Subcutaneous preadipocyte (primary cell): ENCODE measurements at places on chromosomes 1 and 21. TPM values are rescaled to one million over a fixed set of nuclear protein-coding genes. Genes with fewer than 3 reads are reported as not detected.

The LCE2A gene
- not detected in 2 replicates for total RNA-seq

The PPP2R5A gene
- total RNA-seq: 25.4 and 28.9 TPM in 2 replicates

The PDZK1 gene
- 0.39 TPM in 1 of 2 replicates, not detected in the other for total RNA-seq

The MAP3K21 gene
- total RNA-seq: 1.1 and 3.7 TPM in 2 replicates

The CELF3 gene
- not detected in 2 replicates for total RNA-seq

The SPATA45 gene
- total RNA-seq: not detected in 2 replicates

The ADAMTS1 gene
- total RNA-seq: 96.3 and 97.4 TPM in 2 replicates

The MMEL1 gene
- not detected in 2 replicates for total RNA-seq

The E2F2 gene
- total RNA-seq: 2.2 and 3.1 TPM in 2 replicates

The SAMSN1 gene
- not detected in 2 replicates for total RNA-seq

The F11R gene
- under 0.01 and 0.20 TPM in 2 replicates for total RNA-seq

The PLA2G2D gene
- total RNA-seq: not detected in 2 replicates

The UTS2 gene
- under 0.01 TPM in 1 of 2 replicates, not detected in the other for total RNA-seq

The OTUD3 gene
- total RNA-seq: 2.6 and 8.4 TPM in 2 replicates

The SPOCD1 gene
- total RNA-seq: 39.7 and 74.5 TPM in 2 replicates

The BARHL2 gene
- not detected in 2 replicates for total RNA-seq

The CELA3A gene
- not detected in 2 replicates for total RNA-seq

The FCRL1 gene
- not detected in 2 replicates for total RNA-seq

The LMX1A gene
- under 0.01 TPM in 1 of 2 replicates, not detected in the other for total RNA-seq

The IGFN1 gene
- total RNA-seq: under 0.01 TPM in 1 of 2 replicates, not detected in the other

The TSTD1 gene
- 0.39 and 0.73 TPM in 2 replicates for total RNA-seq

The KRTCAP2 gene
- 83.9 and 140 TPM in 2 replicates for total RNA-seq

The ESPN gene
- total RNA-seq: not detected in 2 replicates

The RAB3B gene
- 0.73 and 4.1 TPM in 2 replicates for total RNA-seq

The NUF2 gene
- 11.4 and 18.0 TPM in 2 replicates for total RNA-seq

The CNN3 gene
- total RNA-seq: 80.8 and 112 TPM in 2 replicates

The NBPF10 gene
- total RNA-seq: 1.5 and 4.3 TPM in 2 replicates

The BRDT gene
- total RNA-seq: not detected in 2 replicates

The ZBTB37 gene
- total RNA-seq: 5.5 and 5.7 TPM in 2 replicates

The DMRTA2 gene
- not detected in 2 replicates for total RNA-seq

The OLIG1 gene
- total RNA-seq: not detected in 2 replicates

The GUCA2A gene
- not detected in 2 replicates for total RNA-seq

The S100A1 gene
- total RNA-seq: not detected in 2 replicates

The SYTL1 gene
- total RNA-seq: not detected in 2 replicates

The ERICH3 gene
- not detected in 2 replicates for total RNA-seq

The SMIM1 gene
- total RNA-seq: 0.39 TPM in 1 of 2 replicates, not detected in the other

The NCDN gene
- total RNA-seq: 37.3 and 38.6 TPM in 2 replicates

The CFHR1 gene
- not detected in 2 replicates for total RNA-seq

The CD52 gene
- 0.98 TPM in 1 of 2 replicates, not detected in the other for total RNA-seq

The RIPPLY3 gene
- total RNA-seq: not detected in 2 replicates

The SORT1 gene
- 1.1 and 1.2 TPM in 2 replicates for total RNA-seq

The OR6N1 gene
- total RNA-seq: not detected in 2 replicates

The FAM151A gene
- not detected in 2 replicates for total RNA-seq

The SH2D1B gene
- total RNA-seq: under 0.01 TPM in 2 replicates

The AHDC1 gene
- 8.1 and 12.3 TPM in 2 replicates for total RNA-seq

The OR10J1 gene
- not detected in 2 replicates for total RNA-seq

The CPTP gene
- total RNA-seq: 12.5 and 12.9 TPM in 2 replicates

The HSD3B1 gene
- total RNA-seq: not detected in 2 replicates

The CFAP107 gene
- total RNA-seq: not detected in 2 replicates
